DMS53 (cell line): ENCODE measurements at places on chromosomes 6 and 20.

GRCh38 chr20:53419693-53420460 lies 173.8 kb downstream of the ZNF217 start:
- no peak for DNase-seq

DNA sequence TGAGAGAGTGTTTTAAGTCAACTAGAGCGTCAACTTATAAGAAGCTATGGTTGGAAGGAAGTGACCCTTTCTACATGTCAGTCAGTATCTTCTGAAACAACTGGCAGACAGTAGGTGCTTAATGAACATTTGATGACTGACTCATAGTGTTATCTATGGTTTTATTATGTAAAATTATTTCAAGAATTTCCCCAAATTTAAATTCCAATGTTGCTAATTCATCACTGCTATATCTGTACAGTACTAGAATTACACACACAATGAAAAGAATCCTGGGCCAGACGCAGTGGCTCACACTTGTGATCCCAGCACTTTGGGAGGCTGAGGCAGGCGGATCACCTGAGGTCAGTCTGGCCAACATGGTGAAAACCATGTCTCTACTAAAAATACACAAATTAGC lies 721.4 kb upstream of the FLRT3 start:
- DNase-seq: no peak

DNA sequence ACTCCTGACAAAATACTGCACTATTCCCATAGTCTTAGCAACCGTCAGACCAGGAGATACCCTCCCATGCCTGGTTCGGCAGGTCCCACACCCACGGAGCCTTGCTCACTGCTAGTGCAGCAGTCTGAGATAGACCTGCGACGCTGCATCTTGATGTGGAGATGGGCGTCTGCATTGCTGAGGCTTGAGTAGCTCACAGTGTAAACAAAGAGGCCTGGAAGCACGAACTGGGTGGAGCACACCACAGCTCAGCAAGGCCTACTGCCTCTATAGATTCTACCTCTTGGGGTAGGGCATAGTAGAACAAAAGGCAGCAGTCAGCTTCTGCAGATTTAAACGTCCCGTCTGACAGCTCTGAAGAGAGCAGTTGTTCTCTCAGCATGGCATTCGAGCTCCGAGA lies 25.4 kb downstream of the TMEM244 start:
- peak; percentile 1 for DNase-seq

- no peak for DNase-seq
These were observed 254.2 kb downstream of the ERMARD start for GRCh38 chr6:170005665-170006064.

GRCh38 chr6:46234156-46234556 lies 63.4 kb upstream of the ENPP5 start:
- DNase-seq: no peak

DNA sequence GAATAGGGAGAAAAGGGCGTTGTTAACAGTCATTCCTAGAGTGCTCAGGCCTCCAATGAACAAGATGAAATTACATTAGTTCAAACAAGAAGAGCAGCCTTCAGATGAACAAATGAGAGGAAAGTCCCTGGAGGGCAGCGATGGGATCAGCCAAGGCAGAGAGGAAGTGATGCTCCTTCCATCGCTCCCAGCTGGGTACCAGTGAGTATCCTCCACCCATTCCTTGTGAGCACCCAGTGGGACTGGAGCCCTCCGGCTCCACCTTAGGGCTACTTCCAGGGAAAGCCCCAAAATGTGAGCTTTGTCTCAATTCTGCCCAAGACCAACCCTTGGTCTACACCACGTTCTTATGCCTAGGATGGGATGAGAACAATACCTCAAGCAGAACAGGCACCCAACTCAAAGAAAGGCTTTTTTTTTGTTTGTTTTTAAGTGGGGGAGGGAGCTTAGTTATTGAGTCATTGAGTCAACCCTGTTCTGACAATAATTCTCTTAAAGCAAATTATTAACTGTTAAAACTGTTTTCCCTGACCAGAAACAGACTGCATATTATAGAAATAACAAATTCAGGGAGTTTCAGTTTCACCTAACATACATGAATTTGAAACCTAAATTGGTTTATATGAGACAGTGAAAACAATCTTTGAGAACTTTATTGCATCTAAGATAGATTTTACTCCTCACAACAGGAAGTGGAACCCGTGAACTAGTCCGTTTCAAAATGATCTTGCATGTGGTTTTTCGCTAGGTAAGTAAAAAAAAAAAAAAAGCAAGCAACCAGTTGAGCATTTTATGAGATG lies 106.9 kb downstream of the IPCEF1 start:
- no peak for DNase-seq

DNA sequence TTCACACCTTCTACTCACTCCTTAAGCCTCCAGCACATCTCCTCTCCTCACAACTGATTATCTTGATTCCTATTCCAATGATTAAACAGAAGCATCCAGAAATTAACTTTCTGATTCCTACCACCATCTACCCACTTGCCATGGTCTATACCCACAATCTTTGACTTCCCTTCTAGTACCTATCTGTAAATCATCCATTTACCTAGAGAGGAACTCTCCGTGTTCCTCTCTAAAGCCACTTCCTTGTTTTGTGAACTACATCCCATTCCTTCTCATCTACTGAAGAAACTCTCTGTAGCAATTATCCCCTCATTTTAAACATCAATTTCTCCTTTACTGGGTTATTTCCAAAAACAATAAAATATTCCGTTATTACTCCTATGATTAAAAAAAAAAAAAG lies 167.3 kb downstream of the ARHGAP18 start:
- DNase-seq: no peak

DNA sequence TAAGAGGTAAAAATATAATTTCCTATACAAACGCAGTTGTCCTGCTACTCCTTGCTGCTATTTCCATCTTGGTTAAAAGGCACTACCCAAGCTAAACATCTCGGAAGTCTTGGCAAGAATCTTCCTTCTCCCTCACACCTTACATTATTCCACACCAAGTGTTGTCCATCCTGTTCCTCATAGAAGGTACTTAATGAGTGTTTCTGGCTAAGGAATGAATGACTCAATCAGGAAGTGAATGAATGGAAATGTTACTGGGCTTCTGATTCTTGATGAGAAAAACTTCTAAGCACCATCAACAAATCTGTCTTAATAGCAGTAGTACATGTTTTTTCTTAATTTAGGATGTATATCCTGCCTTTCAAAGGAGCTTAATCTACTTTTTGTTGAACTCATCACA lies 40.6 kb upstream of the RSPO3 start:
- DNase-seq: peak; percentile 12

GRCh38 chr20:62030834-62031434 lies 34.7 kb downstream of the TAF4 start:
- peak; percentile 49 for DNase-seq
